Naive thymus-derived CD8-positive, alpha-beta T cell (primary cell): ENCODE measurements at places on chromosomes 1 and 21. TPM values are rescaled to one million over a fixed set of nuclear protein-coding genes. Genes with fewer than 3 reads are reported as not detected.

Gene ZNF593OS
- total RNA-seq: not detected

Gene STMN1
- 83.3 TPM for total RNA-seq

Gene HES5
- 0.30 TPM for total RNA-seq

Gene JAM2
- total RNA-seq: 0.19 TPM

Gene TDRD5
- total RNA-seq: not detected

Gene NR1I3
- not detected for total RNA-seq

Gene PYHIN1
- total RNA-seq: 15.1 TPM

Gene SELE
- not detected for total RNA-seq

Gene TNFRSF14
- total RNA-seq: 187 TPM

Gene CFHR4
- total RNA-seq: not detected

Gene SIK1
- total RNA-seq: 5.5 TPM

Gene REN
- not detected for total RNA-seq

Gene ETV3
- 26.6 TPM for total RNA-seq

Gene OPRD1
- total RNA-seq: not detected

Gene FUCA1
- total RNA-seq: 14.8 TPM

Gene OR2T35
- not detected for total RNA-seq
